ENCODE measurements at places on chromosomes 12 and 14. TPM values are rescaled to one million over a fixed set of nuclear protein-coding genes. Genes with fewer than 3 reads are reported as not detected.

The NOC4L gene
- 7.5 TPM for total RNA-seq

The IL26 gene
- not detected for total RNA-seq

The LRP6 gene
- 18.0 TPM for total RNA-seq

The GPD1 gene
- 1.2 TPM for total RNA-seq

The UNC119B gene
- total RNA-seq = 26.3 TPM
